ENCODE measurements at places on chromosomes 3 and 15. TPM values are rescaled to one million over a fixed set of nuclear protein-coding genes. Genes with fewer than 3 reads are reported as not detected.

TMEM158 gene
- total RNA-seq: 0.78 TPM

DHX30 gene
- 80.3 TPM for total RNA-seq

DNA sequence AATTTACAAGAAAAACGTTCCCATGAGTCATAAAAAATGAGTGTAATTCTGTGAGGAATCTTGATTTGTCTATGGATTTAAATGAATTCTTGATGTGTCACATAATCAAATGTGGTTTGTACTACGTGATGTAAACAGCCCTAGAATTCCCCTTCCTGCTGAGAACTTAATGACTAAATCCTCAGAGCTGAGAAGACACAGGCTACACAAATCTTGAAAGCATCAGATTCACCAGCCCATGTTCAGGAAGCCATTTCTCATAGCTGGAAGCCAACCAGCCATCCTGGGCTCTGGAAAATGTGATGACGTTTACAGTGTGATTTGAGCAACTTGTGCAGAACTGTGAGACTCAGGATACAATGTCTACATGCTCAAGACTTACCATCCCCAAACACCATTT lies 193.7 kb upstream of the MME start:
- no peaks in the 10 kb centered on the region for H3K36me3 ChIP-seq
- DNase-seq: no peak
- H3K4me3 ChIP-seq: no peak overlapping the region
- H3K27me3 ChIP-seq: no peaks in the 10 kb centered on the region

ALS2CL gene
- 66.1 TPM for total RNA-seq

DNA sequence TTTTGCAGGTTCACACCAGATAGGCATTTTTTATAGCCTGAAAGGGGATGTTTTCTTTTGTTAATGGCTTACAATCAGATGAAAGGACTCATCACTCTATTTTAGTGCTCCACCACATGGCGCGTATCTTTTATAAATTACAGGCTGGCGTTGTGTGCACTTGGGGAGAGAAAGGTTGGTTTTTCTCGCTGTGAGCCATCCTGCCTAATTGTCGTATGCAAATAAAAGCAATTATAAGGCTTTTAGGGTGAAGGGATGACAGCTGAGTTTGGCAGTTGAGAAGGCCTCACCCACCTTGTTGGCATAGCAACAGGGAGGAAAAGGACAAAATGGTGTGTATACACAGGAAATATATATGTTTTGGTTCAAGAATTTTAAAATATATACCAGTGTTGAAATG lies 268.0 kb downstream of the NR2F2 start:
- H3K36me3 ChIP-seq: no peaks in the 10 kb centered on the region
- H3K4me3 ChIP-seq: no peak overlapping the region
- DNase-seq: no peak
- no peaks in the 10 kb centered on the region for H3K4me1 ChIP-seq
- no peak overlapping the region for H3K27ac ChIP-seq

CHL1 gene
- 4.3 TPM for total RNA-seq

CTXND1 gene
- 0.13 TPM for total RNA-seq

DNA sequence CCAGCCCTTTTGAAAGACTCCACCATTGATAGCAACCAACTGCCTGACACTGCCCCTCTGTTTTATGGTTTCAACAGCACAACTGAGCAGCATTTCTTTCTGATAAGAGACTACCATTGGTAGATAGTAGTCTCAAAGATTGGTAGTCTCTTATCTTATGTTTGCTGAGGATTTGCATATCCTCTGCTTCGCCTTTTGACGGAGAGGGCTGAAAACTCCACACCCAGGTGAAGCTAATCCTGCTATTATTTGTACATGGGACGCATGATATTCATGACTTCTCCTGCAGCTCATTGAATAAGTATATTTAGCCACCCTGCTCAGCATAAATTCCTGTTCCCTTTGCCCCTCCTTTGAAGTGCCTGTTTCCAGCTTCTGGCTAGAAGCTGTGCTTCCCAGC lies 119.4 kb upstream of the STRIT1 start:
- H3K36me3 ChIP-seq: no peaks in the 10 kb centered on the region
- H3K27ac ChIP-seq: no peak overlapping the region
- H3K4me1 ChIP-seq: no peaks in the 10 kb centered on the region
- no peak overlapping the region for H3K4me3 ChIP-seq
- H3K27me3 ChIP-seq: no peaks in the 10 kb centered on the region
- DNase-seq: no peak

GRCh38 chr15:41984622-41985021 lies 12.3 kb upstream of the EHD4 start:
- DNase-seq: no peak
- H3K27me3 ChIP-seq: no peaks in the 10 kb centered on the region
- H3K4me1 ChIP-seq: peaks cover 40% of the 10 kb centered on the region

GRCh38 chr3:31220431-31220830 lies 312.3 kb upstream of the STT3B start:
- H3K4me1 ChIP-seq: peaks cover 17% of the 10 kb centered on the region
- no peaks in the 10 kb centered on the region for H3K36me3 ChIP-seq
- DNase-seq: no peak

OXSR1 gene
- 39.3 TPM for total RNA-seq

- no peaks in the 10 kb centered on the region for H3K4me1 ChIP-seq
- H3K36me3 ChIP-seq: no peaks in the 10 kb centered on the region
- DNase-seq: no peak
- no peaks in the 10 kb centered on the region for H3K27me3 ChIP-seq
Measured at GRCh38 chr15:37199545-37199944, 99.2 kb upstream of the MEIS2 start.

DNA sequence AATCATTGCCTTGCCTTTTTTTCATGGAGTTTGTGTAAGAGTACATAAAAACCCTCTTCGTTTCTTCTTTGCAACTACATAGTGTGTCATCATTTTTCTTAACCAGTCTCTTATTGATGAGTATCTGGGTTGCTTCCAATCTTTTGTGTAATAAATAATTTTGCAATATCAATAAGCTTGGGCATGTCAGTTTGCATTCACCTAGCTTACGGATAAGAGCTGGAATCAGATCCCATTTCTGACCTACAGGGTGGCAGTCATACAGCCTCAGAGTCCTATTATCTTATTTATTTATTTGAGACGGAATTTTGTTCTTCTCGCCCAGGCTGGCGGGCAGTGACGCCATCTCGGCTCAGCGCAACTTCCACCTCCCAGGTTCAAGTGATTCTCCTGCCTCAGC lies 18.3 kb downstream of the ANP32A start:
- no peaks in the 10 kb centered on the region for H3K36me3 ChIP-seq
- no peak overlapping the region for H3K4me3 ChIP-seq
- H3K27ac ChIP-seq: no peak overlapping the region
- no peak for DNase-seq
- H3K27me3 ChIP-seq: no peaks in the 10 kb centered on the region

GOLGA8A gene
- total RNA-seq: 160 TPM

- H3K36me3 ChIP-seq: no peaks in the 10 kb centered on the region
- no peaks in the 10 kb centered on the region for H3K27me3 ChIP-seq
- H3K4me3 ChIP-seq: no peak overlapping the region
- peaks cover 69% of the 10 kb centered on the region for H3K4me1 ChIP-seq
- peak; percentile 42 for DNase-seq
- H3K27ac ChIP-seq: peak overlapping the region; percentile 60
Measured at GRCh38 chr3:37712918-37713817, 148.5 kb upstream of the CTDSPL start.

DNA sequence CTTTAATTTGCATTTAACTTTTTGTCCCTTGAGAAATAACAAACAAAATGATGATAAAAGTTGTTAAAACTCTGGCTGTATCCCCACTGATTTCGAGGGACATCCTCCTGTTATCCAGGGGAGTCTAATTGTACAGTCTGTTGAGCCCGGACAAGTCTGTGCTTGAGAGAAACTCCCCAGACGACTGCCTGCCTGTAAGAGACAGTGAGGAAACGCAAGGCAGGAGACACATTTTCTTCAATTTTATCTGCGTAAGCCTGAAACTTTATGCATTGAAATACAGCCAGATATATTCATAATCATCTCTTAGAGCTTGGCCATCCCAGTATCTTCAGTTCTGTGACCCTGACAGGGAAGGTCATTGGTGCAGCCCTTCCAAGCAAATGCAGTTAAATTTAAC lies 97.7 kb downstream of the ROBO2 start:
- no peaks in the 10 kb centered on the region for H3K36me3 ChIP-seq
- H3K4me1 ChIP-seq: no peaks in the 10 kb centered on the region
- DNase-seq: no peak
- H3K4me3 ChIP-seq: no peak overlapping the region
- no peaks in the 10 kb centered on the region for H3K27me3 ChIP-seq

C2CD4A gene
- total RNA-seq: not detected

CELF6 gene
- 2.3 TPM for total RNA-seq

- no peak overlapping the region for H3K27ac ChIP-seq
- no peaks in the 10 kb centered on the region for H3K36me3 ChIP-seq
- no peak for DNase-seq
- no peaks in the 10 kb centered on the region for H3K27me3 ChIP-seq
- no peaks in the 10 kb centered on the region for H3K4me1 ChIP-seq
Measured at GRCh38 chr3:65538101-65538500, 500.6 kb downstream of the MAGI1 start.

DNA sequence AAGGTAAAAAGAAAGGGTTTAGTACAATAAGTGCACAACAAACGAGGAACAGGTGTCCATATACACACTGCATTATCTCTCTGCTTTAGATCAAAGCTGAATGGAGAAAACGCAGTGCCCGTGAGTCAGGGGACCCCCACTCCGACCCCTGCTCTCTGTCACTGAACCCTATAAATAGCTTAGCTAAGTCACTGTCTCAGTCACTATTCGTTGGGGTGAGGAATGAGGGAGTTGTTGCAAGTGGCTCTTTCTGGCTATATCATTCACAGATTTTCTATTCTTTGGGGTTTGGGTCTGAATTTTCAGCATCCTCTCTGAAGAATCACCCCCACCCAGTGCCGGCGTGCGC lies 458 bp upstream of the STAC start:
- no peak overlapping the region for H3K27ac ChIP-seq
- DNase-seq: no peak
- no peaks in the 10 kb centered on the region for H3K27me3 ChIP-seq
- no peaks in the 10 kb centered on the region for H3K4me1 ChIP-seq
- no peaks in the 10 kb centered on the region for H3K36me3 ChIP-seq
- H3K4me3 ChIP-seq: no peak overlapping the region

CAMP gene
- total RNA-seq: 6.5 TPM

DNA sequence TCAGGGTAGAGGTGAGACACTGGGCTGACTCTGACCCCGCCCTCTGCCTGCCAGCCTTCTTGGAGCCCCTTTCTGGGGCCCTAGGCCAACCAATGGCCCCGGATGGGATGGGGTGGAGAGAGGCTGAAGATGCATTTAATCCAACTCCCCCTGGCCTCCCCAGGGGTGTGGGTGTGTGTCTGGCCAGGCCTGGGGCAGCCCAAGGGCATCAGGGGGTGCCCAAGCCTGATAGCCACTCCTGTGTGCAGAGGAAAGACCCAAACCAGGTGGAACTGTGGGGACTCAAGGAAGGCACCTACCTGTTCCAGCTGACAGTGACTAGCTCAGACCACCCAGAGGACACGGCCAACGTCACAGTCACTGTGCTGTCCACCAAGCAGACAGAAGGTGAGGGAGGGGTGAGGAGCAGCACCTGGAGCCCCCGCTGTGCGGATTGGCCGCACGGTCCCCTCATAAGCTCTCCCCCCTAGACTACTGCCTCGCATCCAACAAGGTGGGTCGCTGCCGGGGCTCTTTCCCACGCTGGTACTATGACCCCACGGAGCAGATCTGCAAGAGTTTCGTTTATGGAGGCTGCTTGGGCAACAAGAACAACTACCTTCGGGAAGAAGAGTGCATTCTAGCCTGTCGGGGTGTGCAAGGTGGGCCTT lies 9.5 kb downstream of the SPINT1 start:
- H3K4me3 ChIP-seq: no peak overlapping the region
- H3K36me3 ChIP-seq: peaks cover 37% of the 10 kb centered on the region
- no peaks in the 10 kb centered on the region for H3K27me3 ChIP-seq
- H3K4me1 ChIP-seq: peaks cover 5% of the 10 kb centered on the region

- no peak for DNase-seq
- H3K27ac ChIP-seq: no peak overlapping the region
- no peaks in the 10 kb centered on the region for H3K36me3 ChIP-seq
- H3K27me3 ChIP-seq: no peaks in the 10 kb centered on the region
Measured at GRCh38 chr3:69658514-69659140, 80.6 kb upstream of the MITF start.

ACOX2 gene
- 42.4 TPM for total RNA-seq

- no peaks in the 10 kb centered on the region for H3K36me3 ChIP-seq
- no peaks in the 10 kb centered on the region for H3K27me3 ChIP-seq
- H3K4me1 ChIP-seq: peaks cover 19% of the 10 kb centered on the region
Measured at GRCh38 chr3:14366248-14366647, 36.2 kb upstream of the SLC6A6 start.

- no peaks in the 10 kb centered on the region for H3K4me1 ChIP-seq
- no peak overlapping the region for H3K27ac ChIP-seq
- no peak overlapping the region for H3K4me3 ChIP-seq
- no peak for DNase-seq
- H3K27me3 ChIP-seq: no peaks in the 10 kb centered on the region
Measured at GRCh38 chr3:159451482-159451881, 537.2 kb upstream of the IL12A start.

GRCh38 chr15:90664650-90665287 lies 52.4 kb upstream of the BLM start:
- H3K27ac ChIP-seq: peak overlapping the region; percentile 99
- H3K36me3 ChIP-seq: no peaks in the 10 kb centered on the region
- peak overlapping the region; percentile 73 for H3K4me3 ChIP-seq
- peaks cover 17% of the 10 kb centered on the region for H3K4me1 ChIP-seq
- peak; percentile 69 for DNase-seq

DNA sequence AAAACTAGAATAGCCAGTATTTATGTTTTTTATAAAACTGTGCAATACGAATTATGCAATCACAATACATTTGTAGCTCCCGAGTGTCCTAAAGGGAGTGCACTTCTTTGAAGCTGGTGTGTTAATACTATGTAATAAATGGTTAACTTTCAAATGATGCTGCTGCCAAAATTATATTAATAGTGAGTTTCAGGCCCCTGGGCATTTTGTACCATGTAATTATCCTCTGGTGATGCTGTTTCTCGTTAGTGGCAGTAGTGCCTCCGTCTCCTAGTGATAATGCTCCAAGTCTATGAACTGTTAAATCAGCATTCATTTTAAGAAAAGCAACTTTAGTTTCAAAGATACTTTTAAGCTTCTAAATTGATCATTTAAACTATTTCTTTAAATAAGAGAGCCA lies 132.7 kb upstream of the BHLHE40 start:
- no peak overlapping the region for H3K4me3 ChIP-seq
- no peak for DNase-seq

- no peaks in the 10 kb centered on the region for H3K36me3 ChIP-seq
- no peak overlapping the region for H3K4me3 ChIP-seq
Measured at GRCh38 chr15:99487337-99487730, 78.5 kb upstream of the MEF2A start.

DNA sequence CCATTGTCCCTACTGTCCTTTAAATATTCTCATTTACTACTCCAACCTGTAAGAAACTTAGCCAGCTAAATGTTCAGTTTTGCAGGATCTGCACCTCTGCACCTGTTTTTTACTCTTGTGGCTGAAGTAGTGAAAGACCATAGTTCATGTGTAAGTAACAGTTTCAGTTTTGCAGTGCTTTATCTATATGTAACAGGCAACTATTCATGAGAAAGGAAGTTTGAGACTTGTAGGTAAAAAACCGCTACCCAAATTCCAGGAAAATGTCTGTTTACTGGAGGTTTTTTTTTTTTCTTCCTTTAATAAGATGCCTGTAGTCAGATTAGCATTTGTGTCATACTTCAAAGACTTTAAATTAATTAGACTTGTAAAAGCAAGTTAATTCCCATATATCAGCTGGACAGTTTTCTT lies 25.4 kb upstream of the MBNL1 start:
- H3K36me3 ChIP-seq: no peaks in the 10 kb centered on the region
- H3K27ac ChIP-seq: no peak overlapping the region
- H3K4me3 ChIP-seq: no peak overlapping the region
- no peaks in the 10 kb centered on the region for H3K27me3 ChIP-seq
- H3K4me1 ChIP-seq: no peaks in the 10 kb centered on the region

- no peaks in the 10 kb centered on the region for H3K36me3 ChIP-seq
- H3K4me3 ChIP-seq: peak overlapping the region; percentile 67
- peaks cover 37% of the 10 kb centered on the region for H3K4me1 ChIP-seq
Measured at GRCh38 chr15:68278595-68279405, 1.3 kb downstream of the FEM1B start.

NMNAT3 gene
- total RNA-seq: 10.3 TPM
